Cortex of kidney (tissue), 1 donor: ENCODE measurements at places on chromosomes 4 and X.

DNA sequence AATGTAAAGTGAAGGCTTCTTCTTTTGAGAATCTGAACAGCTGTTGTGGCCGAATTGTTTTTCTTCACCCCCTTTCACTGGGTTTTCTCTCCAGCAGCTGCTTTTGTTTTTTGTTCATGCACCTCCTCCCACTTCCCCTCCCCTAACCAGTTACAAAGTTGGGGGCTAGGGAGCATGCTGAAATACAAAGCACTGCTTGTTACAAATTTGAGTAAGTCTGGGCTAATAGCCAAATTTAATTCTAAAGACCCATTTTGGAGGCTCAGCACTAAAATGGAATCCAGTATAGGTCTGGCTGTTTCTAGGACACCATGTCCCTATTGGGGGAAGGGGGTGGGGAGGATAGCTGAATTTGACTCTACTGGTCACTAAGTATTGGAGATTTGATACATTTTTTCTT lies 89.2 kb upstream of the GPM6B start:
- no peak for DNase-seq

DNA sequence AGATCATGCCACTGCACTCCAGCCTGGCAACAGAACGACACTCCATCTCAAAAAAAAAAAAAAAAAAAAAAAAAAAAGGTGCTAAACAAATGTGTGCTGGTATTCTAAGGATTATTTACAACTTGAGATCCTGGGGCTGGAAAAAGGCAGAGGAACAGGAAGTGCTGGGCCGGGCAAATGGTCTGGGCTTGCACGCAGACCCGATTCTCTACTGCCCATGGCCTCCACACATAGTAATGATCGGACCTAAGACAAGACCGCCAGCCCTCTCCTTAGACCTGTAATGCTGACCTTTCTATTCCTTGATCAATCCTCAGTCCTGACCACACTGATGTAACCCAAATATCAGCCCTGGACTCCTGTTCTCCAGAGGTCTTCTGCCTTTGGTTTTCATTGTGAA lies 67.8 kb downstream of the EFNB1 start:
- DNase-seq = no peak

- DNase-seq = no peak
Observed at GRCh38 chr4:2451821-2452785, 16.8 kb upstream of the RNF4 start.

- no peak for DNase-seq
Observed at GRCh38 chr4:185139736-185140135, 3.3 kb upstream of the SLC25A4 start.

- DNase-seq = no peak
Observed at GRCh38 chrX:137215467-137215866, 181.7 kb upstream of the GPR101 start.

DNA sequence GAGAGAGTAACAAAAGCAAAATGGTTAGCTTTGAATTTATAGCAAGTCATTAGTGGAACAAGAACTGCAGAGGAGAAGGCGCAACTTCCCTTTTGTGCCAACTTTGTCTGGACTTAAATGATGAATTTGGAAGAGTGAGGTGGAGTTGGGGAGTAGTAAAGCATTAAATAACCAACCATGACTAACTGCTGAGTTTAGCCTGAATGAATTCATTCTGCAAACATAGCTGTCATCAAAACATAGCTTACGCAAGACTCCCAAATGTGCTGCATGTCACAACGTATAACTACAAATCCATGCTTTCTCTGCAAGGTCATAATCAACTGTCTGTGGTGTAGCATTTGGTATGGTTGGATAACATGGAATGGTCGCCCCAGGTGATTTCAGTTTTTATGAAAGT lies 75.9 kb upstream of the RPL34 start:
- DNase-seq = no peak

- no peak for DNase-seq
Observed at GRCh38 chrX:38697461-38697860, 103.8 kb upstream of the MID1IP1 start.

GRCh38 chr4:83560523-83560922 lies 24.6 kb downstream of the GPAT3 start:
- DNase-seq = no peak

- DNase-seq = no peak
Observed at GRCh38 chrX:4253092-4253491, 539.6 kb upstream of the PRKX start.

GRCh38 chrX:119573840-119574393 lies 446 bp upstream of the UBE2A start:
- no peak for DNase-seq

- no peak for DNase-seq
Observed at GRCh38 chr4:114109776-114110175, 130.3 kb upstream of the ARSJ start.

DNA sequence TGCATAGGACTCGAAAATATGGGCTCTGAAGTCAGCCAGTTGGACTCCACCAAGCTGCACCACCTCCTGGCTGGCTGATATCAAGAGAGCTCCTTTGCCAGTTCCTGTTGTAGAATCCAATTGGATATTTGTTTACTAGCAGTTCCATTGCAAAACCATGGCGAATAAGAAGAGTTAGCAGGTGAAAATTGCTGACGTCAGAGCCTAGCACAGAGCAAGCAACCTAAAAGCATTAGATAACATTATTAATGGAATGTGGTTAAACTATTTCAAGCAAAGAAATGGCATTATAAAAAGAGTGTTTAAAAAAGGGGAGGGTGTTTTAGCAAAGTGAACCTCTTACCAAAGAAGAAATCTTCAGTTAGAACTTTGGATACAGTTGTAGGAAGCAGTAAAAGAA lies 1816.3 kb upstream of the TENM3 start:
- no peak for DNase-seq

DNA sequence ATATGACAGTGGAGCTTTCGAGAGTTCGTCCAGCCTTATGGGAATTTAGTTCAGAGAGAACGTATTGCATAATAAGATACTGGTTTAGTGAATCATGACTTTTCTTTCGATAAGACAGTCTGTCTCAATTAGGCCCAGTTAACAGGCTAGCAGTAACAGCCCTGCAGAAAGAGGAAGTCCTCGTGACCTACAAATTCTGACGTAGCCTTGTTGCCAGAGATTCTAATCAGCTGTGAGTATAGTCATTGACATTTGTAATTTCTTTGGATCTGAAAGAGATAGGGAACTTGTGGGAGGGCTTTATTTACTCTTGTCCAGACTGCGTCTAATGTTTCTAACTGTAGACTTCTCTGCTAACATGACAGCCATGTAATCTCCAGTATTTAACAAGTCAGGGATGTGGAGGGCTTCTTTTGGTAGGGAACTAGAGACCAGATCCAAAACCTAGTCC lies 15.8 kb downstream of the ART3 start:
- no peak for DNase-seq

GRCh38 chr4:138259824-138260223 lies 17.7 kb upstream of the SLC7A11 start:
- DNase-seq = no peak

GRCh38 chrX:20361890-20362262 lies 95.2 kb upstream of the RPS6KA3 start:
- no peak for DNase-seq

DNA sequence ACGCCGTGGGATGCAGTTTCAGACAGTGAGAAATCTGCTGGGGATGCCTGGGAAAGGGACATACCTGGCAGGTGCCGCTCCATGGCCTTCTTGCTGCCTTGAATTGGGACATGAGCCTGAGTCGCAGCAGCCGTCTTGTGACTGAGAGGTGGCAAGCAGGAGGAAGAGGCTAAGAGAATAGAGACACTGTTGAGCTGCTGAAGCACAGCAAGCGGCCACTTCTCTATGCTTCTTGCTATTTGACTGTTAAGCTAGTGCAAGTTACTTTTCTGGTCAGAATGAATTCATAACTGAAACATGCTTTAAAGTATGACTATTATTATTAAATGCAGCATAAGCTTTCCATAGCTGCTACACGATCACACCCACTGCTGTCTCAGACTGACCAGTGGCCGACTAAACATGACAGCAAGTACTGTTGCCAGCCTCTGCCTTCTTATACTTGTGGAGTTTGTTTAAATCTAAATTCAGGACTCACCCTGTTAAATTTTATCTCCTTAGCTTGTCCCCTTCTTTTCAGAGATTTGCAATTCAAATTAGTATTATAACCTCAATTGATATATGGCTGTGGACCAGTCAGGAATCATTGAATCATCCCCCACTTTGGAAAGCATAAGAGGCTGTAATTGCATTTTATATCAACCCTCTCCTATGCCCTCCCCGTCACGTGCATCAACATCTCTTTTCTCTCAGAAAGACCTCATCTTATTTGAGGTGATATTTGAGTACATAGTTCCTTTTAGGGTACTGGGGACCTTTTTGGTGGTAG lies 24.8 kb upstream of the ACSL1 start:
- no peak for DNase-seq

DNA sequence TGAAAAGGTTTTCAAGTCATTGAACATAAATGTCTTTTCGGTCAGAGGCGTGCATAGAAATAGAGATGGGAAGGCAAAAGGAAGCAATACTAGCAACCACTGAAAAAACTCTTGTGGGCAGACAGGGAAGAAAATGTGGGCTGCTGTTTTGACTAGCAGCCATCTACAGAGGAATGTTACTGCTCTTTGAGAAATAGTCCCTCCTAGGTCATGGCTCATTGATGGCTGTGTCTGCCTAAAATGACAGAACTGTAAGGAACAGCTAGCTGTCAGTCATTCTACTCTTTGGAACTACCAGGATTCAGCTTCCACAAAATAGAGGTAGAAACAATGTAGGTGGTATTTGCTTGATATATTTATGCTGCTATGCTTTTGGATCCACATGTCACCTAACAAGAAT lies 26.9 kb upstream of the TMPRSS11B start:
- no peak for DNase-seq

DNA sequence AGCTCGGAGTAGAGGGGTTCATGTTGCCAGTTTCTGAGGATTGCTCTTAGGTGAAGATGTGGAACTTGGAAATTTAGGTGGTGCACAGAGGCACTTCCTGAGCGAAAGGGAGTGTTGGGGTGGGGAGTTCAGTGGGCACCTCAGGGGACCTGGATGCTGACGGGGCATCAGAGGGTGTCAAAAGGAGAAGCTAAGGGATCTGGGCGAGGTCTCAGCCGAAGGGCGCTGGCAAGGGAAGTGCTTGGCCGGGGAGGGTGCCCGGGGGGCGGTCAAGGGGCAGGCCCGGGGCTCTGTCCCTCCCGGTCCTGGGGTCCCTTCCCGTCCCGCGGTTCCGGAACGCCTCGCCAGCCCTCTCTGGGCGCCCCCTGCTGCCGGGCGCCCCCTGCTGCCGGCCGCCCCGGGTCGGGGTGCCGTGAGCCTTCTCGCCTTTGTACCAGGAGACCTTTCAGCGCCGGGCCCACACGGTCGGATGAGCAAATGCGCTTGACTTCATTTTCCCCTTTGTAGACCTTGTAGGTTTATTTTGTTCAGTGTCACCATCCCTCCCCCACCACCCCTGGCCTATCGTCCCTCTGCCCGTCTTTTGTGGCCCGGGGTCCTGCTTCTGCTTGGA lies 3.0 kb upstream of the PHOX2B start:
- no peak for DNase-seq

DNA sequence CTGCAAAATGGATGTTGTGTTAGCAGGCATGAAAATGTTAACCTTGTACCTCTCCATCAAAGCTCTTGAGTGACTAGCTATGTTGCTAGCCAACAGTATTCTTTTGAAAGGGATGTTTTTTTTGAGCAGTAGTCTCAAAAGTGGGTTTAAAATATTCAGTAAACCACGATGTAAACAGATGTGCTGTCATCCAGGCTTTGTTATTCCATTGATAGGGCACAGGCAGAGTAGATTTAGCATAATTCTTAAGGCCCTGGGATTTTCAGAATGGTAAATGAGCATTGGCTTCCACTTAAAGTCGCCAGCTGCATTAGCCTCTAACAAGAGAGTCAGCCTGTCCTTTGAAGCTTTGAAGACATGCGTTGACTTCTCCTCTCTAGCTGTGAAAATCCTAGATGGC lies 18.4 kb downstream of the FGF2 start:
- DNase-seq = no peak

DNA sequence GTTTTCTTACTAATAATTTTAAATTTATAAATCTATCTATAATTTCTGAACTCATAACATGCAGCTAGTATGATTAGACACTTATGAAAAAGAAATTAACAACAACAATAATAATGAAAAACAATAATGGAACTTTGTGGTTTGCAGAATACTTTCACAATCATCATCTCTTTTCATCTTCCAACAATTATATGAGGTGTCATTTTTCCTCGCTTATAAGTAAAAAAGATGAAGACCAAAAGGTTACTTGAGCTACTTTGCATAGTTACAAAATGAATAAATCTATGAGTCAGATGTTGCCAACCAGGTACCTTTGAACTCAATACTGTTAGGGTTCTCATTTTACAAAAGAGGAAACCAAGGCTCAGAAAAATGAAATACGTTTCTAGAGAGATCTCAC lies 98.5 kb upstream of the ELOVL6 start:
- no peak for DNase-seq

DNA sequence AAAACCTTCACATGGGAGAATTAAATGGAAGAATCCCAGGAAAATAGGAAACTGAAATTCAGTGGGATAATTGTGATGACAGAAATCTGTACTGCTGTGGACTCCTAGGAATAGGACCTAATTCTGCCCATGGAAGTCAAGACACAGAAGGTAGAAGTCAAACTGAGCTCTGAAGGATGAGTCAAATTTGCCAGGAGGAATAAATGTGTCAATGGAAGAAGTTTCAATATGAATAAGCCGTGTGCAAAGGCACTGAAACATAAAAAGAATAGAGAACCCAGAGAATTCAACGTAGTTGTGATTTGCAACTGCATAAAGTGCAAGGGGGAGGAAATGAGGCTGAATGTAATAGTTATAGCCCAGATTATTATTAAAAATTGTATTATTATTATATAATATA lies 11.6 kb downstream of the ENAM start:
- no peak for DNase-seq

DNA sequence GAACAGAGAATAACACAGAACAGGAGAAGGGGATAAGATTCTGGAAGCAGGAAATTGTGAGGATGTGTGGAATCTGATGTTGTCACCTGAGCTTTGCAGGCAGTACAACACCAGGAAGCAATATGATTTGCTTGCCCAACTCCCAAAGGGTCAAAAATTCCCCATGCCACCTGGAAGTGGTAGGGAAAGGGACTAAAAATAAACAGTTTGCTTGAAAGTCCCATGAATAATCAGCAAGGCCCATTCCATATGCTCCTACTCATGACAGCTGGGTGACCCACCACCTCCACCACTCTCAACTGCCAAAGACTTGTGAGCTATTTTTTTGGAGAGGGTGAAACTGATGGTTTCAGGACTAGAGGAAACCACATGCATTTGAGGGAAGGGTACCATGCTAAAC lies 168.4 kb downstream of the KCNIP4 start:
- no peak for DNase-seq

DNA sequence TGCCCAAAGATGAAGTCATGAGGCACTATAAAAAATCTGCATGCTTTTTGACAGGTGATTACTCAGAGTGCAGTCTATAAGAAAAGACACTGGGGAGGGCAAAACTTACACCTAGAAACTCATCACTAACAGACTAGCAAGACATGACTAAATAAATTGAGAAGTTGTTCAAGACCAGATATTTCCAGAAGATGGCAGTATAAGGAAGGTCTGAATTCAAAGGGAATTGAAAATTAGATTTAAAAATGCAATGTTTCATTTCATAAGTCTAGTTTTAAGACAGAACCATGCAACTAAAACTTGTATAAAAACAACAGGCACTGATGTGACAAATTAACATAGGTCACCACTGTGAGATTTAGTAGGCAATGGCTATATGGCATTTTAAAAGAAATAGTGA lies 232.5 kb upstream of the POF1B start:
- DNase-seq = no peak

GRCh38 chr4:48017108-48017571 lies 568 bp downstream of the NIPAL1 start:
- no peak for DNase-seq
